ENCODE measurements at places on chromosomes 4 and X.

DNA sequence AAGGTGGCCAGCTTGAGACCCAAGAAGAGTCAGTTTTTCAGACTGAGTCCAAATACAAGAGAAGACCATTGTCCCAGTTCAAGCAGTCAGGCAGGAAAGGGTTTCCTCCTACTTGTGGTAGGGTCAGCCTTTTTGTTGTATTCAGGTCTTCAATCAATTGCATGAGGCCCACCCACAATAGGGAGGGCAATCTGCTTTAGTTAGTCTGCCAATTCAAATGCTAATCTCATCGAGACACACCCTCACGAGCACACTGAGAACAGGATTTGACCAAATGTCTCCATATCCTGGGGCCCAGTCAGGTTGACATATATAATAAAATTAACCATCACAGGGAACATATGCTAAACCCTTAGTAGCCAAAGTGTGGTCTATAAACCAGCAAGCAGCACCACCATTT lies 75.3 kb upstream of the FRMPD3 start:
- DNase-seq: no peak

- DNase-seq: no peak
These were observed 86.7 kb downstream of the ATP8A1 start for GRCh38 chr4:42570221-42570620.

DNA sequence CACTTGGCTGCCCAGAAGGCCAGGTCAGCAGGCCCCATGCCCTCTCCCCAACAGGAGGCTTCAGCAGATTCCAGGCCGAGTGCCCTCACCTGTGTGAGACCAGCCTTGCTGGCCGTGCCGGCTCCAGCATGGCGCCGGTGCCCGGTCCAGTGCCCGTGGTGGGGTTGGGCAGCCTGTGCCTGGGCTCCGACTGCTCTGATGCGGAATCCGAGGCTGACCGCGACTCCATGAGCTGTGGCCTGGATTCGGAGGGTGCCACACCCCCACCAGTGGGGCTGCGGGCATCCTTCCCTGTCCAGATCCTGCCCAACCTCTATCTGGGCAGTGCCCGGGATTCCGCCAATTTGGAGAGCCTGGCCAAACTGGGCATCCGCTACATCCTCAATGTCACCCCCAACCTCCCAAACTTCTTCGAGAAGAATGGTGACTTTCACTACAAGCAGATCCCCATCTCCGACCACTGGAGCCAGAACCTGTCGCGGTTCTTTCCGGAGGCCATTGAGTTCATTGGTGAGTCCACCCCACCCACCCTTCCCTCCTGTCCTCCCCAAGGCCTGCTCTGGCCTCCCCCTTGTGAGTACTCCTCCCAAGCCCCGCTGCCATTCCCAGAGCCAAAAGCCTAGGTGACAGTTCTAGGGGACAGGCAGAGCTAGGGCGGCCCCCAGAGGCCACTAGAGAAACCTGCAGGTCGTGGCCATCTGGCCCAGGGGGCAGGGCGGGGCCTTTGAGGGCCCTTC lies 2.3 kb downstream of the DUSP9 start:
- DNase-seq: no peak

GRCh38 chr4:5114950-5115349 lies 63.7 kb downstream of the STK32B start:
- DNase-seq: no peak

DNA sequence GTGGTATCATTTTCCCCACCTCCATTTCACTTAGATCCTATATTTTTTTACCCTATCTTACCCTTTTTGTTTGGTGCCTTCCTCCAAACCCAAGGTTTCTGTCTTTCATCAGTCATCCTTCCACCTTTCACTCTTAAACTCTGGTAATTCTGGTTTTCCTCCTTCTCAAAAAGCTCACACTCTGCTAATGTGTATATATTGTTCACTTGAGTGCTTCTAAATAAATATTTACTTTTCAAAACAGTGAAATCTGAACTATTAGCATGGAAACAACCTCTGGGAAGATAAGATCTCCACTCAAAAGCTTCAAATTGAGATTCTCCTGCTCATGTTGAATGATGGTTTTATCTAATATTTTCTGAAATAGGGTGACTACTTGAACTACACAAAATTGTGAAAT lies 21.5 kb downstream of the XIAP start:
- DNase-seq: no peak

DNA sequence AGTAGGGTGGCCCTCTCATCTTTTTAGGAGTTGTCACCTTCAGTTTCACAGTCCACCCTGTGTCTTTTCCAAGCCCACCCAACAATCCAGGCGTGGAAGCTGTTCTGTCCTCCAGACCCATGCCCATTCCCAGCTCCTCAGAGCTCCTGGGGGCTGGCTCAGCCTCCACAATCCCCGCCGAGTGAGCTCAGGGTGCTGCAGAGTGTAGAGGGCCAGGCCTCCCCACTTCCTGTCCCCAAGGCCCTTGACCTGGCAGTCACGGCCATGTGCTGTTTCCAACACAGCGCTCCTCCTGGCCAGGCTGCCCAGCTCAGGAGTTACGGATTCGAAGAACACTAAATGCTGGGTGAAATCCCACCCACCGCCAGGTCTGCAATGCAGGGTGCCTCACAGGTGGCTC lies 31.8 kb downstream of the PDHA1 start:
- DNase-seq: no peak

DNA sequence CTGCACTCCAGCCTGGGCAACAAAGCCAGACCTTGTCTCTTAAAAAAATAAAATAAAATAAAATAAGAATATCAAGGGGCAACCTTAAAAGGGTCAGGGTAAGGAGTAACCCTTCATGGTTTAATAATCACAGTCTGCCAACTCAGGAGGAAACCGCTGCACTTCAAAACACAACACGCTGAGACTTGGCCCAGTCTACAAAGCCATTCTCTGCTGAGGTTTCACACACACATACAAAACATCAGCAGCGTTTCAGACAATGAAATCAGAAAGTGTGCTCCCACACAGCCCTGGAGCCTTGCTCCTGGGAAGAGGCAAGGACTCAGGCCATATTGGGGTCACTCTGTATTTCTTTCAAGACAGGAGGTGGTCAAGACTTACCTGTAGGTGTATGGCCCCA lies 18.3 kb downstream of the SCARB2 start:
- DNase-seq: no peak

DNA sequence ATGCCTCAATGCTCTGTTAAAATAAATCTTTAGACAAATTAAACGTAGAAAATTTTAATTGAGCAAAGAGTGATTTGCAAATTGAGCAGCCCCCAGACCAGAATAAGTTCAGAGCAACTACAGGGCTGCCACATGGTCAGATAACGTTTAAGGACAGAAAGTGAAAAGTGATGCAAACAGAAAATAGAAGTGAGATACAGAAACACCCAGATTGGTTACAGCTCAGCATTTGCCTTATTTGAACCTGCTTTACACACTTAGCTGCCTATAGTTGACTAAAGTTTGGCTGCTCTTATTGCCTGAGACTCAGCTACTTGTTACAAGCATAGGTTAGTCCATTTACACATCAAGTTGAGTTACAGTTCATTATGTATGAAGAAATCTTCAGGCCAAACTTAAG lies 1800.8 kb upstream of the PCDH10 start:
- no peak for DNase-seq

DNA sequence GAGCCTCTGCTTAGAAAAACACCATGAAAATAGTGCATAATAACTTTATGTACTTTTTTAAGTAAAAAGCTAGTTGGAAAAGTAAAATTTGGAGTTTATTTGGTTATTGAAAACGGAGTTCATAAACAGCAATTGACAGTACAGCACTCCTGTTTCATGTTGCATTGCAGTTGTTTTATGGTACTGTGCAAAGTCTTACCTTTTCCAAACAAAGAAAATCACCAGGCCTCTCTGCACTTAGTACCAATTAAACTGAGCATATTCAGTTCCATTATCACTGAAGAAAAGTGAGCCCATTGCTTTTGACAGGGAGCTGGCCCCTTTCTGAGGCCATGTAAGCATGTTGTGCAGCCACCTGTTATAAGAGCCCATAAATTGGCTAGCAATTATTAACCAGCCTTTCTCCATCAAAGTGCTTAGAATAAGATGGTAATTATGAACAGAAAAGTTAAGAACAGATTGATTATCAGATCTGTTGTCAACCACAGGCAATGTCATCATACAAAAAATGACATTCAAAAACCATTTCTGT lies 376.6 kb upstream of the EMCN start:
- DNase-seq: no peak

- DNase-seq: no peak
These were observed 51.4 kb upstream of the ZFP42 start for GRCh38 chr4:187944179-187944578.

DNA sequence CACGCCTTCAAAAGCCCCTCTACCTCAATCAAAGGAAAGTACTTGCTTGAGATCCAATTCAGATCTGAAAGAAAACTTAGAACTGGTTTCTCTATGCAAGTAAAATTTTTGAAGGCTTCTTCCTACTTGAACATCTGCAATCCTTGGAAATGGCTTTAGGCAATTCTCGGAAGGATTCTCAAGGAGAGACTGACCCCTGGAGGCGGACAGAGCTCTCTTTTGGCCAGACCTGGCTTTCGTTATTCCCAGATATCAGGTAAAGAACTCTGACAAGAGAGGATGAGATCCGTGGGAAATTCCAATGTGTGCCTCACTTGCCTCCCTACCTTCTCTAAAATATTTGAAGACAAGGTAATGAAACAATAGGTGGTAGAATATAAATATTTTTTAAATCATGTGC lies 670.3 kb upstream of the FAM241A start:
- no peak for DNase-seq

GRCh38 chr4:154064244-154064643 lies 275.4 kb upstream of the SFRP2 start:
- no peak for DNase-seq

DNA sequence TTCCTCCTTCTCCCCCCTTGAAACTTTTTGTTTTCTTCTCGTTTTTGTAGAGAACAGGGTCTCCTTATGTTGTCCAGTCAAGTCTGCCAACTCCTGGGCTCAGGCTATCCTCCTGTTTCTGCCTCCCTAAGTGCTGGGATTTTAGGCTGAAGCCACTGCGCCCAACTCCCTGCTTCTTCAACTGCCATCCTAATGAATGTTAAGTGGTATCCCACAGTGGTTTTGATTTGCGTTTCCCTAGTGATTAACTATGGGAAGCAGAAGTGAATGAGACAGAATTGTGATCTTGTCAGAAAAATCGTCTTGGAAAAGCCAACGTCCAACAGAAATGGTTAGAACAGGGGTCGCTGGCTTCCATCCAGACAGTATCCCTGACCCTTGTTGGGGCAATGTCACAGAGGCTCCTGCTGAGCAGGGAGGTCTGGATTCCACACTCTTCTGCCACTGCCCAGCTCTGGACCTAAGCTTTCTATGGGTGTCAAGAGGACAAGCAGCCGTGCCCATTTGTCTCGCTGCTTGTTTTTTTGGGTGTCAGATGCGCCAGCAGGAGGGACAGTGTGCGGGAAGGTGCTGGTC lies 869 bp upstream of the ADD1 start:
- no peak for DNase-seq

DNA sequence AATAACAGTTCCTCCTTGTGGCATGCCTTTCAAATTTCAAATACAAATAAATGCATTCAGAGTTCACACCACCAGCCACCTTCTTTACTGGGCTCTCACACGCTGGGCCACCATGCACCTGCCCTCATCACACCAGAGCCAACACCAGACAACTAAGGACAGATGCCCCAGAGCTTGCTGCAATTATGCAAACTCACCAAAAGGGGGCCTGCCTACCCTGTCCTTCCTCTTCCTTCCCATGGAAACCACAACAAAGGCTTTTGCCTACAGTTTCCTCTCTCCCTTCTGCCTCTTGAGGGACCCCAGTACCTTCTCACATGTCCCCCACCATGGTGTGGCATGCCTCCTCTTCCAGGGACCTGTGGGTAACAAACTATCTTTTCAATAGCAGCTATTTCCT lies 1333.9 kb upstream of the TENM3 start:
- DNase-seq: no peak

DNA sequence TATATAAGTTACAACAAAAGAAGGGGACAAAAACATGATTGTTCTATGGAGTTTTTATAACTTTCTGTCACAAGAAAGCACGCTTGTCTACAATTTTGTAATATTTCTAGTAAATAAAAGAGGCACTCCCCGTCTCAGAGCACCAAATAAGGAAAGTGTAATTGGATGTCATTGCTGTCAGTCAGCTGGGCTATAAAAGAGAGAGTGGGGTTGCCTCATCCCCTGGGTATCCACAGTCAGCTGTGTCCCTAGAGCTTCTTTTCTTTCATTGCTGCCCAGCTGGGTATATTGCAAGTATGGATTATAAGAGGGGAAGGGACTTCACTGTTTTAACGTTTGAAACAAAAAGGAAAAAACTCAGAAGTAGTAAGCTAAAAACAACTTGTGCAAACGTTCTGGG lies 61.3 kb downstream of the NPNT start:
- DNase-seq: no peak

GRCh38 chrX:16445166-16445752 lies 204.7 kb upstream of the S100G start:
- no peak for DNase-seq

GRCh38 chr4:130131536-130131935 lies 1035.6 kb downstream of the C4orf33 start:
- no peak for DNase-seq

DNA sequence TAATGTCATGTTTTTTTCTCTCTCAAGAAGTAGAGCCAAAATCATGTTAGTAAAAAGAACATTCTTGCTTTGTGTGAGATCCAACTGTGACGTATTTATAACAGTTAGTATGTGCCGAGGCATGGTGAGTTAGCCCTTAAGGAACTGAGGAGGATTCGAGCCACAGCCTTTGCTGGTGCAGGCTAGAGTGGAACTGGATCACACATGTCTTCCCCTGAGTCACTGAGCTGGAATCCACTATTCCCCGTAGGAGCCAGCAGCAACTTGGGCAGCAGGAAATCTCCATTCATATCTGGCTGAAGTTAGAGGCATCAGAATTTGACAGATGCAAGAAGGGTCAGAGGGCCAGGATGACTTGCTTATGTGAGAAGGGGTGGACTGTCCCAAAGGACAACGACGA lies 144.6 kb upstream of the KIT start:
- DNase-seq: no peak

- DNase-seq: no peak
These were observed 295.0 kb downstream of the CENPC start for GRCh38 chr4:67250131-67250896.

DNA sequence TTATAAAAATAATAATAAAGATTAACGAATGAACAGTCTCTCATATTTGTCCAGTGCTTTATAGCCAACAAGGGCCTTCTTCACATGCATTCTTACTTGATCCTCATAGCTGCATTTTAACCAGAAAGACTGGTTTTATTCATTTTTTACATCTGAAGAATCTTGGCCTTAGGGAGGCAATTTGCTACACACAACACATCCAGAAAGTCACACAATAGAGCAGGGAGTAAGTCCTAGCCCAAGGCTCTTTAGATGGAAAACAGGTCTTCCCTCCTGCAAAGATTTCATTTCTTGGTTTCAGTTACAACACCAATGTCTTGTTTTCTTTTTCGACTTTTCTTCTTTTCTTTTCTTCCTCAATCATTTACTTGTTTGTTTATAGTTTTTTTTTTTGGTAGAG lies 13.0 kb upstream of the C1GALT1C1 start:
- DNase-seq: no peak

GRCh38 chr4:177964693-177965168 lies 522.5 kb upstream of the AGA start:
- DNase-seq: no peak

All from DMS 273 treated with DMSO at 0.1 percent for 48 hours (cell line).